ENCODE measurements at places on chromosomes 4 and X.

GRCh38 chr4:112927544-112927943 is 121.9 kb upstream of the ANK2 start:
- peak; percentile 7 for DNase-seq

- DNase-seq: no peak
Observed at GRCh38 chr4:8157944-8158709, 486 bp downstream of the ABLIM2 start.

DNA sequence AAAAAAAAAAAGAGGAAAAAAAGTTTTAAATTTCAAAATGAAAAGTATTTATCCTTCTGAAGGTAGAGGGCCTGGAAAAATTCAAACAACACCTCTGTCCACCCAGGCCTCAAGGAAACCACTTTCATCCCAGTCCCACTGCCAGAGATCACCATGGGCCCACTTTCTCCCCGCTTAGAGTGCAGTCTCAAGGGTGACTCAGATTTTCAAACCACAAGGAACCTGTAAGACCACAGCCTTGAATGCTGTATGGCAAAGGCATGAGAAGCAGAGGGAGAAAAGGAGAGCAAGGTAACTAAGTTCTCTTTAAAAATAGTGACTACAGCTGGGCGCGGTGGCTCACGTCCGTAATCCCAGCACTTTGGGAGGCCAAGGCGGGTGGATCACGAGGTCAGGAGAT is 87.9 kb upstream of the PACRGL start:
- DNase-seq: no peak

DNA sequence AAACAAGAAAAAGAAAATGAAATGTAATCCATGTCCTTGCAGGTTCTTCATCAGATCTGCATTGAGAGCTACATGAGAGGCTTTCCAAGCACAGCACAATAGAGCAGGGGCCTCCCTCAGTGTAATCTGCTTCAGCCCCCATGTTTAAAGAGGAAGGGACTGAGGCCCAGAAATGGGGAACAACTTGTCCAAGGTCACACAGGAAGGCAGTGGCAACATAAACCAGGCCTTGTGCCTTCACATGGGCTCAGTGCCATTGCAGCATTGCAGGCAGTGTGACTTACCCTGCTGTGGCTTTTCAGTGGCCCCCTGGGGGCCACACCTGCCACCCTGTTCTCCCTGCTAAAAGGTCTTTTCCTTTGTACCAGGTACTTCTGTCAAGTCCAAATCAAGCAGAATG is 20.9 kb upstream of the CD99L2 start:
- DNase-seq: no peak

GRCh38 chr4:45004847-45005565 is 278.6 kb upstream of the GNPDA2 start:
- peak; percentile 12 for DNase-seq

- DNase-seq: no peak
Observed at GRCh38 chrX:23515028-23515427, 152.3 kb upstream of the PRDX4 start.

DNA sequence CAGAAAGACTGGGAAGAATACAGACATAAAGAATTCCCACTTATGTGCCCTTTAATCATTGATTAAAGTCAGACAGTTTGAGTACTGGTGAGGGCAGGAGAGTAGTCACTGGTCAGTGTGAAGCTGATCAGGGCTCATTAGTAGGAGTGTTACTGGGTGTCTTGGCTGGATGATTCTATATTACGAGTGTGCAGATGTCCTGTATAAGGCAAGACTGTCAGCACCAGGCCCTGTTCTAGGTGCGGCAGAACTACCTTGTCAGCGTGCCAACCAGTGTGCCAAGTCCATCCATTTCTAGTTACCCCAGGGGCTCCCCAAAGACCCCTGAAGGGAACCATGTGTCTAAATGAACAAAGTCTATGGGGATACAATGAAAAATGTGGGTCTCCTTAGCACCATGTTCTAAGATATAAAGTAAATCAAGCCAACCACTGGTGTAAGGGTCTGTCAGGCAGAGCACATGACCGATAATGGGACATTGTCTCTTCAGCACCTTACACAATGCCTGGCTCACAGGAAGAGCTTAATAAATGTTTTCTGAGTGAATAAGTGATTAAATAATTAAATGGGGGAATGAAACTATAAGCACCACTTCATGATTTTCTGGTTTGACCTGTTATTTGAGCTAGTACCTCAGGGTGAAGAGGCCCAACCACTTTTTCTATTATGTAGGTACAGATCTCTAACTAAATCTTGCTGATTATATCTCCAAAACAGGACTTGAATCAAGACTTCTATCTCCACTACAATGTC is 205.0 kb downstream of the CAMK2D start:
- no peak for DNase-seq

- no peak for DNase-seq
Observed at GRCh38 chr4:109675181-109675580, 28.1 kb downstream of the CASP6 start.

DNA sequence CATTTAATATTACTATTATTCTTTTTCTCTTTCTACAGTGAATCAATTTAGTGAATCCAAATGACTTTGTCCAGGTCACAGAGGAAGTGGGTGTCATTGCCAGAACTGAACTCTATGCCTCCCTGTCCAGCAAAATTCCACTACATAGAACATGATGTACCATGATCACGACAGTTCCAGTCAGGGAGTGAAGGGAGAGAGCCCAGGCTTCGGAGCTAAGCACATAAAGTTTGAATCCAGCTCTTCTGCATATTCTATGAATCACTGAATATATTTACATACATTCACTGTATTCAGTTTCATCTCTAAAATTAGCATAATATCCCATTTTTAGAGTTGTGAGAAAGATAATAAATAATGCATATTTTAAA is 17.4 kb downstream of the ARHGEF38 start:
- DNase-seq: no peak

DNA sequence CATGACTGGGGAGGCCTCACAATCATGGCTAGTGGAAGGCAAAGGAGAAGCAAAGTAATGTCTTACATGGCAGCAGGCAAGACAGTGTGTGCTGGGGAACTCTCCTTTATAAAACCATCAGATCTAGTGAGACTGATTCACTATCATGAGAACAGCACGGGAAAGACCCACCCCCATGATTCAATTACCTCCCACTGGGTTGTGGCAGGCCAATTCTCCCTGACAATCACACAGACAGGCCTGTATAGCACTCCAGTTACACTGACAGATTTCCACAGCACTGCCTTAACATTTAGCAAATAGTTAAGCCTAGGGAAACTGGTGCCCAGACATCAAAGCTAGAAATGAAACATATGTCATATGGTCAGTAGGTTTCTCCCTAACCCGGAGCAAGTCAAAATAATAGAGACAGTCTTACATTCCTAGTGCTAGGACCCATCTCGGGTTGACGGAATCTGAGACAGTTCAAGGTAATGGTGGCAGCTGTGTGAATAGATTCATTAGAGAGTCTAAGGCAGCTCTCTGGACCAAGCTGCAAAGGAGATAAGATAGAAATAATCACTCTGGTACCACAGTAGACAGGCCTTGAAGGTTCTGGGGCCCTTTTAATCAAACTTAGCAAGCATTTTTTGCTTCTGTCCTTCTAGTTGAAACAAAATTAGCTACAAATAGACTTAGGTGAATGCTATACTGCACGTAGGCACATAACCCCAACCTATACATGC is 9.4 kb upstream of the HERC5 start:
- DNase-seq: no peak

DNA sequence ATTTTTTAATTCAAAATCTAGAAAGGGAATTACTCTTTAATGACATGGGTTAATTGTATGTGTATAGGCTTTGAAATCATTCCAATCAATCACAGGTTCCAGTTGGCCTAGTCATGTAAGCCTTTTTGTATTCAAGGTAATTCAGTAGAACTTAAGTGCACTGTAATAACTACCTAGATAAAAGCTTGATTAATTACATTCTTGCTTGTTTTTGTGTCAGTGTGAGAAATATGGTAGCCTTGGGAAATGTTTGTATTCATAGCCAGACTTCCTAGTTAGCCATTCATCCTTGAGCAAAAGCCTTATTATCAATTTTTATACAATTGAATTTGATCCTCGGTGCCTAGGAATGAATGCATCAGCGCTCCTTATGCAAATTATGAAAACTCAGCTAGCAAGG is 33.5 kb downstream of the TKTL2 start:
- DNase-seq: no peak

DNA sequence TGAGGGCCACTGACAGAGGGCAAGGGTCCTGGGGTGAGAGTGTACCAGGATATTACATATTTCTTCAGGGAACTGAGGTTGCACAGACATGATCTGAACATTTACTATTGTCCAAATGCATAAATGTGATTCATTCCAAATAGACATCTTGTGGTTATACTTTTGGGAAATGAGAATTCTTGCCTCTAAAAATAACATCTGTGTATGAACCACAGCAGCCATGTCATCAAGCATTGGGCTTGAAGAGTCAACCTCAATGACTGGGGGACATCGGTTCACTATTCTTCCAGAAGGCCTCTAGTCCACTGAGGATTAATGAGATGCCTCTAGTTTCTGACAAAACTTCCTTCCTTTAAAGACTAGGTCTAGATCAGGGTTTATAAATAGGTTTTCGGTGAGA is 193.1 kb upstream of the GPC4 start:
- peak; percentile 87 for DNase-seq

- no peak for DNase-seq
Observed at GRCh38 chr4:15674926-15675325, 6.7 kb upstream of the FAM200B start.
